Stimulated activated CD8-positive, alpha-beta memory T cell treated with anti-CD3 and anti-CD28 coated beads, Interleukin-4, amount 100 ng/mL, for 4 hours (primary cell): ENCODE measurements at places on chromosomes 2 and 18.

DNA sequence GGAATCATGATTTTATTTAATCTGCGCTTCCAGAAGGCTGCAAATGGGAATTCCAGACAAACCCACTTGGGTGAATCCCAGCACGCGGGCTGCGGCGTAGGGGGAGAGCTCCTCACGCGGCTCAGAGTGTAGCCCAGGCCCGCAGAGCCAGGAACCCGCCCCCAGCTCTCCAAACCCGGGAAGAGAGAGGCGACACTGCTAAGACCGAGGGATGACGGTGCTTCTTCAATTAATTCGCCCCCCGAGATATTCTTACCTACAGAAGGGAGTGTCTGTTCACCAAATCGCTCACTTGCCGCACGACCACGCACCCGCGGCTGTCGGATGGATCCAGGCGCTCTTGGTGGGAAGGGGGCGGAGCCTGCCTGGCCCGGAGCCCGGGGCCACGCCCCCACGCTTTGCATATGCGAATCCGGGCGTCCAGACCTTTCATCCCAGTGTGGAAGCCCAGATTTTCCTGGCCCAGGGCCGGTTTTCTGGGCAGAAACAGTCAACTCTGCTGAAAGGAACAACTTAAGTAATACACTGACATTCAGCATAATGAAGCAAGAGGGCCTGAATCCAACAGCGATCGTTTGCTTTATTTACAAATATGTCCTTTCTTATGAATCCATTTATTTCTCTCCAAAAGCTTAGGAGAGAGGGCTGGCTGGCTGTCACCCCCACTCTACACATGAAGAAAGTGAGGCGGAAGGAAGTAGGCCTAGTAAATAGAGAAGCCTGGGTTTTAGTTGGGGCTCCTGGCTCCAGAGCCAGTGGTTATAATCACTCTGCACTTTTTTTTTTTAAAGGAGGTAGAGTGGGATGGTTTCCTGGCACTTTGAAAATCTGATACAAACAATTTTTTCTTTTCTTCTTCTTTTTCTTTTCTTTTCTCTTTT, at the start of gene SLC19A3:
TSS of gene SLC19A3 (minus strand) at position 342 of the 881 bp plus-strand sequence. CDS start 15,710 bp downstream, outside the sequence.
- DNase-seq: no peak

DNA sequence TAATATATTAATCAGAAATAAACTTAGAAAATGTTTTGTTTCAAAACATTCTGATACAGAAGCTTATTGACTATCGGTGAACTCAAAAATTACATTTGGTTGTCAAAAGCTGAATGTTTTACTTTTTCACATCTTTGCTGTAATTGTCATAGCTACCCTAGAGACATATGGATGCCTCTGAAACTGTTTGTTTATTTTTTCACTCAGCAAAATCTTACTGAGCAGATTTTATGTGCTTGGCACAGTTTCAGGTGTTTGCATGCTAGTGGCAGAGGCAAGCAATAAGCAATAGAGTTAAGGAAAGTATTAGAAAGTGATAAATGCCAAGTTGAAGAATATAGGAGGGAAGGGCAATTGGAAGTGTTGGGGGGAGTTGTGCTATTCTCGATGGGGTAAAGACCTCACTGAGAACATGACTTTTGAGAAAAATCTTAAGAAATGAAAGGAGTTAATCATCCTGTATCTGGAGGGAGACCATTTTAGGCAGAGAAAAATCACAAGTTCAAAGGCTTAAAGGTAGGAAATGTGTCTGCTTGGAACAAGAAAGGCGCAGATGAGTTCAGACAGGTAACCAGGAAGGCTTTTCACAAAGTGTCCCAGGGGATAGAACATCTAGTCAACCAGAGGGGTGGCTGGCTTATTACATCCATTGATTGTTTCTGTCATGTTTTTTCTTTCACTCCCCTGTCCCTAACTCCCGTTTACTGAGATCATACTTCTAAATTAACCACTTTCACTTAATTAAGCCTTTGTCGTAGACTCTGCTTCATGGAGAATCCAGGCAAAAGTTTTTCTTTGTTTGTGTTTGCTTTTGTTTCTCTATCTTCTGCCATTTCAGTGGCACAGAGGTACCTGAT, 27.2 kb upstream of the COBLL1 start:
- DNase-seq: no peak

- DNase-seq: no peak
These were observed 54.9 kb downstream of the NUP35 start for GRCh38 chr2:183179156-183179555.

DNA sequence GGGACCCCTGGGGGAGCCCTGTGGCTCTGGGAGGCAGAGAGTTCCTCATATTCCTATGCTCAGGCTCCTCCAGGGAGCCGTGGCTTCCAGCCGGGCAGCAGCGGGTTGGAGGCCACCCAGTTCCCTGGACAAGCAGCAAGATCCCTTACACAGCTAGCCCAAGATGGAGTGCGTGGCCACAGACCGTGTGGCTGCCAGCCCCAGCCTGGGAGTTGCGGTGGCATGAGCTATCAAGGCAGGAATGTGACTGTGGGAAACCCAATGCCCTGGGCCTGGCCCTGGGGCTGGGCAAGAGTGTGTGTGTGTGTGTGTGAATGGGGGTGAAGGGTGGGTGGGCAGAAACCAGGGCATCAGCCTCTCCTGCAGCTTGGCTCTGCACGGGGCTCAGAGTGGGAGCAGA, 130.5 kb downstream of the DYSF start:
- DNase-seq: no peak

GRCh38 chr2:230614913-230615332, 97.7 kb upstream of the CAB39 start:
- DNase-seq: peak; percentile 22
